A549 treated with CORT108297 at 1 μM for 4 hours (cell line): ENCODE measurements at places on chromosomes 7 and 10. TPM values are rescaled to one million over a fixed set of nuclear protein-coding genes. Genes with fewer than 3 reads are reported as not detected.

Gene ZNF680
- 1.7 to 3.1 TPM (median 2.3 TPM) in 5 replicates for total RNA-seq

Gene LAMB1
- total RNA-seq, result 118 to 147 TPM (median 123 TPM) in 5 replicates

Gene SERPINE1
- 1,104 to 1,398 TPM (median 1,160 TPM) in 5 replicates for total RNA-seq

Gene HOXA5
- 3.9 to 7.1 TPM (median 5.3 TPM) in 5 replicates for total RNA-seq

Gene GPR26
- not detected in 5 replicates for total RNA-seq

Gene SKIDA1
- total RNA-seq, result 0.99 to 1.7 TPM (median 1.5 TPM) in 5 replicates

Gene ERVW-1
- 0.09 TPM in 1 of 5 replicates, not detected in the others for total RNA-seq
